ENCODE measurements at places on chromosomes 3 and 15. TPM values are rescaled to one million over a fixed set of nuclear protein-coding genes. Genes with fewer than 3 reads are reported as not detected.

Gene RAP2B
- total RNA-seq = 12.9 TPM

Gene FBXL22
- total RNA-seq = 62.1 TPM

Gene TP63
- 0.14 TPM for total RNA-seq

Gene POC1A
- total RNA-seq = not detected

Gene ARNT2
- 22.9 TPM for total RNA-seq

Gene SI
- not detected for total RNA-seq

Gene GOLGA6A
- total RNA-seq = 0.42 TPM

Measured in thoracic aorta (tissue), 2 donors.